CD4-positive, alpha-beta T cell (primary cell): ENCODE measurements at places on chromosomes 1 and 21.

GRCh38 chr1:236489710-236490377 is 33.9 kb upstream of the LGALS8 start:
- no peak for DNase-seq

DNA sequence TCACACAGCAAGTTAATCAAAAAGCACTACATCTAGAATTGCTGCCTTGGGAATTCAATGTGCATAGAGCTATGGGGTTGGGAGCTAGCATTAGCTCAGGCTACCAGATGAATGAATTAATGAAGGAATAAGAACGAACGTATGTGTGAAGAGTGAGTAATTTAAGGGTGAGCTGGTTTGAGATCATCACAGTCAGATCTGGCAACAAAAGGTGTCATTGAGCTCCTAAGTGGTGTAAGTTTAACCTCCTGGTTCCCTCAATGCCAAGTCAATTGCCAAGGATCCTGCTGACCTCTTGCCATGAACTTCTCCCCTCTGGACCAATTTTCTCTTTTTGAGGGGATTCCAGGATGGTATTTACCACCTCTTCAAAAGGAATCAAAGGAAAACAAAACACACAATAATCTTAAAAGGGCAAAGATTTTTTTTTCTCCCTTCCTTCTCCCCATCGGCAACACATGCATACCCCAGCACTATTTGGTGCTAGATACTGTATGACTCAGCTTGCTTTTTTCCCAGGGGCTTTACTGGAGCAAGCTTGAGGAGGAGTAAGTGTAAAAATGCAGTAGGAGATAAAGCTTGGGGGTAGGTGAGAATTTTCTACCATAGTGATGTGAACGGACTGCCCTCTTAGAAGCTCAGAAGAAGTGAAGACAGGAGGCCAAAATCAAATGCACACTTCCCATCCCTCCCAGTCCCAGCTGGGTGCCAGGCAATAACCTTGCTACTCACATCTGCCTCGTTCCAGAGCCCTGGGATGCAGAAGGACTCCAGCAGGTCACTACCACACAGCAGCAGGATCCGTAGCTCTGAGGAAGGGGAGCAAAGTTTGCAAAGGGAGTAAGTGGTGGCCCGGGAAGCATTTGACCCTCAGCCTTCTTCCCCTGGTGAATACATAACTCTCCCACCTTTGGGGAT is 92.0 kb downstream of the LAMC2 start:
- no peak for DNase-seq

GRCh38 chr1:119646521-119647227 is 1.4 kb downstream of the ZNF697 start:
- peak; percentile 39 for DNase-seq

DNA sequence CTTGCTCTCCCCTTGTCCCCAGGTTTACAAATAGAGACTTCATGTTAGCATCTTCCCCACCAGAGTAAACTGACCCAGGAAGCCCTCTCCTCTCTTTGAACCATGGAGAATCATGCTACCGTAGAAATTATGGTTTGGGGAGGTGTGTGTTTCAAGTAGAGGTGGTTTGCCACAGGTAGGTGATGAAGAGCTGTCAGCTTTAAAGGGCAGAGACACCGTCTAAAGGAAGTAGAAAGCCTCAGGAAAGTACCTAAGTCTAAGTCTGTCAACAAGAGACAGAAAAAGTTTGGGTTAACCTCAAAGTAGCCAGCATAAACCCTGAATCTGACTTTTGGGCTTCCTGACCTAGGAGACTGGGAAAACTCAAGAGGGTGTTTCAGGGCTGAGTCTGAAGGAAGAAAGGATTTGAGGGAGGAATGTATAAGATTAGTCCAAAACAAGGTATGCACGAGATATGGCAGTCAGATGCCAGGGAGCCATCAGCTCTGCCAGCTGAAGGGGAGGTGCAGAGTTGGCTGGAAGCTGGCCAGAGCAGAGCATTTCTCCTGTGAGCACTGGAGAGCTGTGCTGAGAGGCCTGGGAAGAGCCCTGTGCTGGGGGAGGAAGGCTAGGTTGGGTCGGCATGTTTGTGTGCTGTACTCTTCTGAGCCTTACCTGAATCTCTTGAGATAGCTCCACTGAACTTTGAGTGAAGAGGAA is 14.3 kb downstream of the ADAMTSL4 start:
- DNase-seq, result peak; percentile 87

GRCh38 chr1:157202331-157202730 is 64.1 kb upstream of the ETV3 start:
- no peak for DNase-seq

- DNase-seq, result no peak
These were observed 6.7 kb downstream of the KCNJ15 start for GRCh38 chr21:38263493-38263892.

- DNase-seq, result no peak
These were observed 25.3 kb upstream of the IGSF3 start for GRCh38 chr1:116692879-116693278.

GRCh38 chr1:187959062-187959461 is 1130.3 kb downstream of the PLA2G4A start:
- DNase-seq, result no peak

DNA sequence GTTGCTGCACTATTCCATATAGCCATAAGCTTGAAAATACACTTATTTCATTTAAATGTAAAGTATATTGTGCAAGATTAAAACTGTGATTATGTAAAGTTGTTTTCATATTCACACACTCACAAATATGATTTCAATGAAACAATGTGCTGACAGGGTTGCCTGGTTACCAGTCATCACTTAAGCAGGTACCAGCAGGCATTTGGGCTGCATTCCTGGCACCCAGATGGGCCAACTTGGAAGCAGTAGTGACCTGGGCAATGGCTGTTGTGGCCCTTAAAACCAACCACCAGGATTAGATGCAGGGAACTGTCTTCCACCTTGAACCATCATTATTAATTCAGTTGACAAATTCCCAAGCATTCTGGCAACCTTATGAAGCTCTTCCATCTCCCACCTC is 45.0 kb upstream of the RASAL2 start:
- no peak for DNase-seq
